ENCODE measurements at places on chromosomes 7 and 10. TPM values are rescaled to one million over a fixed set of nuclear protein-coding genes. Genes with fewer than 3 reads are reported as not detected.

MYL10 gene
- not detected for total RNA-seq

ZNF438 gene
- 17.0 TPM for total RNA-seq

ENO4 gene
- 0.67 TPM for total RNA-seq

SPDYE2B gene
- not detected for total RNA-seq

VSTM2A gene
- 0.28 TPM for total RNA-seq

TMEM184A gene
- 2.8 TPM for total RNA-seq

NODAL gene
- total RNA-seq: not detected

BZW2 gene
- total RNA-seq: 36.6 TPM

SOSTDC1 gene
- total RNA-seq: not detected

GPR85 gene
- total RNA-seq: 1.0 TPM

MALRD1 gene
- total RNA-seq: not detected

STK17A gene
- 10.1 TPM for total RNA-seq

SLC26A5 gene
- total RNA-seq: 0.37 TPM

HHEX gene
- total RNA-seq: 16.8 TPM

ATOH7 gene
- total RNA-seq: not detected
